ENCODE measurements at places on chromosomes 3 and 15.

DNA sequence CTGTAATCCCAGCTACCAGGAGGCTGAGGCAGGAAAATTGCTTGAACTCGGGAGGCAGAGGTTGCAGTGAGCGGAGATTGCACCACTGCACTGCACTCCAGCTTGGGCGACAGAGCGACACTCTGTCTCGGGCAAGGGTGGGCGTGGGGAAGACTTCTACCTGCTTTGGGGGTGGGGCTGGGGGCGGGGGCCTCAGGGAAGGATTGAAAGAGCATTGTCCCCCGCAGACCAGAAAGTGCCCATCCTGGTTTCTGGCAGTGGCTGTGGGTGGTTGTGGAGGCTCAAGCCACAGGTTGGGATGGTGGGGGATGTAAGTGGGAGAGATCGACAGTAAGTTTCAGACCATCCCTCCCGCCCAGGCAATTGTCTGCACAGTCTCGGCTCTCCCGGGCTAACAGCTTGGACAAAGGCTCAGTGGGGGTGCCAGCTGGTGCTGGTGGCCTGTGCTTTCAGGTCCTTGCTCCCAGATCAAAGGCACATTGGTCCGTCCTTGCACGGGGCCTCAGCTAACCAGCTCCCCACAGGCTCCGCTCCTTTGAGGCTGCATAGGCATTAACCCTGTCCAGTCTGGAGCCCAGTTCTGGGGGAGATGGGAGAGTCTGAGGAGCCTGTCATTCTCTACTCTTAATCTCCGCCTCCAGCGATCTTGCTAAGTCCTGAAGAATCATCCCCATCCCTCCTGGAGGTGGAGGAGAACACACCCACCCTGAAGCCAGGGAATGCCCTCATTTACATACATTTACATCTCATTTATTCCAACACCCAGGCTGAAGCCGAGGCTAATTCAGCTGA, 8.6 kb downstream of the SCN5A start:
- no peaks in the 10 kb centered on the region for H3K27me3 ChIP-seq
- no peak overlapping the region for H3K4me3 ChIP-seq
- no peak overlapping the region for H3K27ac ChIP-seq
- no peaks in the 10 kb centered on the region for H3K36me3 ChIP-seq
- no peak for DNase-seq

GRCh38 chr3:98733053-98733811, 29.9 kb upstream of the ST3GAL6 start:
- DNase-seq: no peak
- H3K36me3 ChIP-seq: no peaks in the 10 kb centered on the region
- H3K27ac ChIP-seq: peak overlapping the region; percentile 89
- H3K4me1 ChIP-seq: no peaks in the 10 kb centered on the region

DNA sequence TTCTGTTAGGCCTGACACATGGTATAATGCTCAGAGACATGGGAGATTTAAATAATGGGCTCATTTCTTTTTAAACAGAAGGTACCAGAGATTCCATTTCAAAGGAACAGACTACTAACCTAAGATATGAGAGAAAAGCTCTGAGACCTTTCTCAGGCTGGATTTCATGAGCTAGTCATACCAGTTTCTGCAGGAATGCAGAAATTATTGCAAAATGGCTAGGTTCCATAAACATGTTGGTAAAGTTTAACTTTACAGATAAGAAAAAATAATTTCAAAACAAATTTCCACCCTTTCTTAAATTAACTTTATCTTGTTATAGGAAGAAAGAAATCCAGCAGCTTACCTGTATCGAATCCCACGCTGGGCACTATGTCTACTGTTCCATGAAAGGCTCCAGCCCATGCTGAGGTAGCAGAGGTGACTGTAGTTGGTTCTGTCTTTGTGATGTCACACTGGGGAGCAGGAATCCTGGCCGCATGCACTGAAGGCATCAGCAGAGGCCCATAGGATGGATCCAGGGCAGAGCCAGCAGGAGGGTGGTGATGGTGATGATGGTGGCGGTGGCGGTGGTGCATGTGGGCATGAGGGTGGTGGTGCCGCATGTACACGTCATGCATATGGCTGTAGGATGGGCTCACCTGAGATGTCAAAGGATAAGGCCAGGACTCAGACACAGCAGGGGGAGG, 22.6 kb downstream of the VGLL3 start:
- no peak overlapping the region for H3K4me3 ChIP-seq
- H3K4me1 ChIP-seq: no peaks in the 10 kb centered on the region
- no peak overlapping the region for H3K27ac ChIP-seq
- DNase-seq: no peak
- H3K36me3 ChIP-seq: no peaks in the 10 kb centered on the region

DNA sequence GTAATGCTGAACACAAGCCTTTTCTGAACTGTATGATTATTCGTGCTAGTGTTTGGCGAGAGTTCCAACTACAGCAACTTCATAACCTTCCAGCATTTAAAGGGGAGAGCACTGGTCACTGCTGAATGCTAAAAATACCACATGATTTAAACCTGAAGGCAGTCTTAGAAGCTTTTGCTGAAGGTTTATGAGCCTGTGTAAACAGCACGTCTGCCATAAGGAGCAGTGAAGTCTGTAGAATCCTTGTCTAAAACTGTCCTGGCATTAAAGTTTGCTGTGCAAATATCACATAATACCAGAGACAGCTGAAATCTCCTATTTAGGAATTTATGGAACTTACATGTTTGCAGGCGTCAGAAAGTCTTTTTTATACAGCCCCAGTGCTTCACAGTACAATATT, 5.9 kb downstream of the SATB1 start:
- no peak overlapping the region for H3K27ac ChIP-seq
- no peaks in the 10 kb centered on the region for H3K27me3 ChIP-seq
- no peak overlapping the region for H3K4me3 ChIP-seq
- H3K4me1 ChIP-seq: no peaks in the 10 kb centered on the region

DNA sequence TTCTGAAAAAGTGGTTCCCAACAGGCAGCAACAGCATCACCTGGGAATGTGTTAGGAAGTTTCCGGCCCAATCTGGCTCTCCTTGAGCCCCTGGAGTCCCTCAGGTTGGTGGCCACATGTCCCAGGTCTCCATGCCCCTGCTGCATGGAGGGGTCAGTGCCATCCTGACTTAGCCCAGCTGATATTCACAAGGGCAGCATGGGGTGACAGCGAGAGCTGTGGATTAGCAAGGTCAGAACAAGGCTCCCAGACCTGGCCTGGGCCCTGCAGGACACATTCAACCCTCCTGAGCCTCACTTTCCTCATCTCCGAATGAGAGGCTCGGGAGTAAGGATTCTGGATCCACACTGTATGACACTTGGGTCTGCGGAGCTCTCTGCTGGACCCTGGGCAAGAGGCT, 243.8 kb upstream of the TLE3 start:
- no peak for DNase-seq
- no peaks in the 10 kb centered on the region for H3K36me3 ChIP-seq
- no peak overlapping the region for H3K4me3 ChIP-seq
- no peaks in the 10 kb centered on the region for H3K27me3 ChIP-seq

DNA sequence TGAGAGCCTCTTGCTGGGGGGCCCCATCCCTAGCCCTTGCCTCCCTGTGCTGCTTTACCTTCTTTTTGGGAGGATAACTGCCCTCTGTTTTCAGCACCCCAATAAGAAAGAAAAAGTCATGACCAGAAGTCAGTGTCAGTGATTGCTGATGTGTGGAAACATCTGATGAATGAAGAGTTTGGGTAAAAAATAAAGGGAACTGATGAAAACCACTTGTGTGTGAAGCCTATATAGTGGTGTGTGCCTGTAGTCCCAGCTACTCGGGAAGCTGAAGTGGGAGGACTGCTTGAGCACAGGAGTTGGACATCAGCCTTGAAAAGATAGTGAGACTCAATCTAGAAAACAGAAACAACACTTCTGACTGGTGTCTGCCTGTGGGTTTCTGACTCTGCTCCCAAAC, 9.8 kb upstream of the CELSR3 start:
- no peak for DNase-seq
- H3K36me3 ChIP-seq: no peaks in the 10 kb centered on the region
- H3K27me3 ChIP-seq: no peaks in the 10 kb centered on the region
- H3K4me3 ChIP-seq: no peak overlapping the region
- no peaks in the 10 kb centered on the region for H3K4me1 ChIP-seq
- H3K27ac ChIP-seq: no peak overlapping the region

DNA sequence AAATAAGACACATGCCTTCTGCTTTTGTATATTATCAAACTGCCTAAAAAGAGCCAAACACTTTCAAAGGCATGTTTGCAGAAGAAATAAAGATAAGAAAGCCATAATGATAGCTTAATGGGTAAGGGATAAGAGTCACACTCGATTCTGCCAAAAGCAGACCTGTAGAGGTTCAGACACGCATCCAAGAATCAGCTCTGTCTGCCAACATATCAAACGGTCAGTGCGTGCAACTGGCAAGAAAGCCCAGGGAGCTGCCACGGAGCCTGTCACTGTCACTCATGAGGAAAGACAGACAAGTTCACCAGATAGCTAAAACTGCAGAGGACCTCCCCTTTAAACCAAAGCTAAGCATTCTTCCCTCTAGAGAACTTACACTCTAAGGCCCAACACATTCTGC, 23.2 kb downstream of the DCP1A start:
- H3K4me3 ChIP-seq: no peak overlapping the region
- H3K27ac ChIP-seq: no peak overlapping the region
- DNase-seq: no peak
- peaks cover under 1% of the 10 kb centered on the region for H3K36me3 ChIP-seq

- H3K4me1 ChIP-seq: no peaks in the 10 kb centered on the region
- peak; percentile 78 for DNase-seq
- no peak overlapping the region for H3K4me3 ChIP-seq
- H3K36me3 ChIP-seq: no peaks in the 10 kb centered on the region
Measured at GRCh38 chr3:194255252-194256039, 95.7 kb downstream of the CPN2 start.

DNA sequence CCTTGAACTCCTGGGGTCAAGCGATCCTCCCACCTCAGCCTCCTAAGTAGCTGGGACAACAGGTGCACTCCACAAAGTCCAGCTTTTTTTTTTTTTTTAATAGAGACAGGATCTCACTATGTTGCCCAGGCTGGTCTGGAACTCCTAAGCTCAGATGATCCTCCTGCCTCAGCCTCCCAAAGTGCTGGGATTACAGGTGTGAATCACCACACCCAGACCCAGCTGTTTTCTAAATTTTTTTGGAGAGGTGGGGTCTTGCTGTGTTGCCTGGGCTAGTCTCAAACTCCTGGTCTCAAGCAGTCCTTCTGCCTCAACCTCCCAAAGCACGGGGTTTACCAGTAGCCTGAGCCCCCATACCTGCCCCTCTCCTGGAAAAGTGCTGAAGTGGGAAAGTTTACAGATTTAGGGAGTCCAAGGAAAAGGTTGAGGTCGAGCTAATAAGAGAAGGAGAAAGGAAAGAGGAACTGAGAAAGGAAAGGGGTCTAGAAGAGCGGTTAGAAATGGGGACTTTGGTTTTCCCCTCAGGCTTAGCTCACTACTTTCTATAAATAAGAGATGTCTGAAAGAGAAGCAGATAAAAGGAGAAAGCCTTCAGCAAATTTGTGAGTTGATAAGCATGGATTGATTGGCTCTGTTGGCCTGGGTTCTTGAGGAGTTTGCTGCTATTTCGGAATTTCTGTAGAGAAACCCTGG, 23.6 kb downstream of the UBE2E1 start:
- no peak overlapping the region for H3K27ac ChIP-seq
- H3K36me3 ChIP-seq: no peaks in the 10 kb centered on the region
- no peak overlapping the region for H3K4me3 ChIP-seq
- H3K4me1 ChIP-seq: no peaks in the 10 kb centered on the region

DNA sequence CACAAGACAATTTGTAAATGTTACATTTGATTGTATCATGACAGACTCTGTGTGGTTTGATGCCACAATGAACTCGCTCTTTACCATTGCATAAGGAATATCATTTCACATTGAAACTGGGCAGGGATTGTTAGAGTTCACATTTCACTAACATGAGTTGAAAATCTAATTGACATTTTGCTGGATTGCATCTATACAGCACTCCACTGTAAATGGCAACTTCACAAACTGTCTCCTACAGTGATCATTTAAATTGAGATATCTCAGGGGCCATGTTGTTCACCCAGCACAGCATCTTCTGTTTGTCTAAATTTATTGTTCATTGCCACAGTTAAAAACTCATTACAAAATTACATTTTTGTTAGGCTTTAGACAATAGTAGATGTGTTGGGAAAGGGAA, 499.4 kb downstream of the GBE1 start:
- no peak overlapping the region for H3K4me3 ChIP-seq
- no peaks in the 10 kb centered on the region for H3K36me3 ChIP-seq
- no peak overlapping the region for H3K27ac ChIP-seq
- no peak for DNase-seq

DNA sequence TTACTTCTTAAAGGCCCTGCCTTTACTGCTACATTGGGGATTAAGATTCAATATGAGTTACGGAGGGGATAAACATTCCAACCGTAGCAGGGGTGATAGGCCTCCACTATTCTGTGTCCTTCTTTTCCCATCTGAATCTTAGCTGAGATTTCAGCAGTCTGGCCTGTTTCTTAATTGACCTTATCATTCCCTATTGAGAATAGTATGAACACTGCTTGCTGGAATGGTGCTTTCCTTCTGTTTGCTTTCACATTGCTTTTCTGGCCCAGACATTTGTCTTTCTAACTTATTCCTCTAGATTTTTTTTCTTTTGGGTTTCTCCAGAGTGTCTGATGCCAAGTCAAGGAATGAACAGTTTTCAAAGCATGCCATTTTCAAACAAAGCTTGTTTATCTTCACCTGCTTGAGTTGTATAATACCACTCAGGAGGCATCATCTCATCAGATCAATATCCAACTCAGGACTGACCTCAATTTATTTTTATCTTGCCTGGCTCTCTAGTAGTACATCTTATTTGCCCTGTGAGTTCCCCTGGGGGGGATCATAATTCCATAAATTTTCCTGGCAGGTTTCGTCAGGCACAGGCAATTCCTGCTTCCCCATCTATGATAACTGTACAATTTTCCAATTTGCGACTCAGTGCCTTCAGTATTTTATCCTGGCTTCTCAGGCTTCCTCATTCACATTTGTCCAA, 161.1 kb upstream of the STT3B start:
- no peaks in the 10 kb centered on the region for H3K27me3 ChIP-seq
- DNase-seq: no peak
- no peaks in the 10 kb centered on the region for H3K4me1 ChIP-seq
- no peaks in the 10 kb centered on the region for H3K36me3 ChIP-seq
- no peak overlapping the region for H3K4me3 ChIP-seq

GRCh38 chr3:37309921-37310665, 135.7 kb upstream of the LRRFIP2 start:
- H3K4me1 ChIP-seq: no peaks in the 10 kb centered on the region
- no peak overlapping the region for H3K27ac ChIP-seq
- no peaks in the 10 kb centered on the region for H3K27me3 ChIP-seq
- no peak overlapping the region for H3K4me3 ChIP-seq
- no peaks in the 10 kb centered on the region for H3K36me3 ChIP-seq

DNA sequence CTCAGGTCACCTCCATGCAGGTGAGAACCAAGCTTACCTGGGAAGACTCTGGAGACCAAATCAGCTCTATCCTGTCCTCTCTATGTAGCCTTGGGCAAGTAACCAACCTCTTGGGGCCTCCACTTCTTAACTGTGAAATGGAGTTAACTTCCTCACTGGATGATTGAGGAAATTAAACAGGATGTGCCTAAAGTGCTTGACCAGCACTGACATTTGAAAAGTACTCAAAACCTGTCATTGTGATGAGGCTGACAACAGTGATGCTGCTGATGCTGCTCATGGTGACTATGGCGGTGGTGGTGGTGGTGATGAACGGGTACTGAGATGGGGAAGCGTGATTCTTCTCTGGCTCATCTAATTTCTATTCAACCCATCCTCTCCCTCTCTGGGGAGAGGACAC, 22.3 kb downstream of the VIPR1 start:
- no peak for DNase-seq
- no peaks in the 10 kb centered on the region for H3K36me3 ChIP-seq
- no peak overlapping the region for H3K4me3 ChIP-seq
- no peaks in the 10 kb centered on the region for H3K4me1 ChIP-seq
- no peak overlapping the region for H3K27ac ChIP-seq
- H3K27me3 ChIP-seq: no peaks in the 10 kb centered on the region

- DNase-seq: no peak
- H3K27me3 ChIP-seq: no peaks in the 10 kb centered on the region
- H3K27ac ChIP-seq: no peak overlapping the region
- no peak overlapping the region for H3K4me3 ChIP-seq
Measured at GRCh38 chr3:72776-73175, 123.8 kb upstream of the CHL1 start.
